Muscle of leg (tissue), 16 donors: ENCODE measurements at places on chromosomes 11 and 22. TPM values are rescaled to one million over a fixed set of nuclear protein-coding genes. Genes with fewer than 3 reads are reported as not detected.

Gene H19
- 14,326 TPM for polyA plus RNA-seq

DNA sequence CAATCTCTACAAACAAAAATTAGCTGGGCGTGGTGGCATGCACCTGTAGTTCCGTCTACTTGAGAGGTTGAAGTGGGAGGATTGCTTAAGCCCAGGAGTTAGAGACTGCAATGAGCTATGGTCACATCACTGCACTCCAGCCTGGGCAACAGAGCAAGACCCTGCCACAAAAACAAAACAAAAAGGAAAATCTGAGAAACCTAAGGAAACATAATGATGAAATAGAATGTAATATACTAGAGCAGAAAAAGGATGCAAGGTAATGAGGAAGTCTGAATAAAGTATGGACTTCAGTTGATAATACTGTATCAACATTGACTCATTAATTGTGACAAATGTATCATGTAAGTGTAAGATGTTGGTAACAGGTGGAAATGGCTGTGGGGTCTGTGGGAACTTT lies 8.1 kb downstream of the NPAS4 start:
- no peak overlapping the region for H3K4me3 ChIP-seq
- peaks cover 4% of the 10 kb centered on the region for H3K36me3 ChIP-seq
- DNase-seq, result no peak
- no peaks in the 10 kb centered on the region for H3K27me3 ChIP-seq
- H3K4me1 ChIP-seq, result no peaks in the 10 kb centered on the region

DNA sequence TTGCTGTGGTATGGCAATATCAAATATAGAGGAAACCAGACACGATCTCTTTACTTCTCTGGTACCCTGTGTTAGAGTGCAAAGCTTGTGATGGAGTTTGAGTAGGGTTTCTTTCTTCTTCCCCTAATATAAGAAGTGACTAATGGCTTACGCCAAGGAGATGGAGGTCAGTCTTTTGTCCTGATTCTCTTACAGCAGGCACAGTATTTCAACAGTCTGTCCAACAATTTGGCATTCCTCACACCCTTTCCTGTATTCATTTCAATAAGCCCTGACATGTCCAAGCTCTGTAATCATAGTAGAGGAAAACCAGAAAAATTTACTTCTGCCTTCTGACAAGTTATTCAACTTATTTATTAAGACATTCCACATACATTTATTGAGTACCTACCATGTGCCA lies 546.2 kb downstream of the TMEM135 start:
- no peak for DNase-seq
- H3K27ac ChIP-seq, result no peak overlapping the region
- H3K36me3 ChIP-seq, result no peaks in the 10 kb centered on the region
- no peak overlapping the region for H3K4me3 ChIP-seq
- no peaks in the 10 kb centered on the region for H3K27me3 ChIP-seq

- no peak within 1 kb of the TSS for H3K27ac ChIP-seq
- H3K4me1 ChIP-seq, result peaks cover 20% of the 10 kb centered on the region
- H3K27me3 ChIP-seq, result peaks cover 50% of the 10 kb centered on the region
- DNase-seq, result no peak
- peak within 1 kb of the TSS; percentile 52 for H3K4me3 ChIP-seq
These were observed at the start of gene GNAZ for GRCh38 chr22:23070418-23071229. Gene GNAZ (plus strand): TSS chr22:23070519. CDS start chr22:23095696, 25,177 bp downstream.

Gene ELFN2
- 1.4 TPM for polyA plus RNA-seq

GRCh38 chr11:115409691-115410220 lies 94.5 kb downstream of the CADM1 start:
- no peak overlapping the region for H3K27ac ChIP-seq
- DNase-seq, result peak; percentile 90
- no peak overlapping the region for H3K4me3 ChIP-seq
- no peaks in the 10 kb centered on the region for H3K27me3 ChIP-seq
- no peaks in the 10 kb centered on the region for H3K36me3 ChIP-seq

DNA sequence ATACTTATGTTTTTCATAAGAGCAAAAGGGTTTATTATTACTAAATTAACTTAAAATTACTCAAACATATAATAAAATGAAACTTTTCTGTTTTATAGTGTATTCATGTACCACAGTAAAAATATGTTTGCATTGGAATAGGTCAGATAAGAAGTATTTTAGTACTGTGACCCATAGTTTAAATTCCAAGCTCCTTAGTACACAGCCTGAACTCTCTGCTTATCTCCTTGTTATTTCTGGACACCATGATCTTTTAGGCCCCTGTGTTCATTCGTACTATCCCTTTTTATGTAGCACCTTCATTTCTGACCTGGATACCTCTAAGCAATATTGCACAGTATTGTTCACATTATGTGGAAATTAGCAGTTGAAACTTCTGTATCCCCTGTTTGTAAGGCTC lies 296.7 kb upstream of the SYN3 start:
- no peaks in the 10 kb centered on the region for H3K36me3 ChIP-seq
- no peak overlapping the region for H3K4me3 ChIP-seq
- H3K27ac ChIP-seq, result no peak overlapping the region
- DNase-seq, result no peak
- no peaks in the 10 kb centered on the region for H3K4me1 ChIP-seq
- no peaks in the 10 kb centered on the region for H3K27me3 ChIP-seq

GRCh38 chr11:95507794-95508193 lies 276.8 kb upstream of the SESN3 start:
- H3K4me1 ChIP-seq, result peaks cover 6% of the 10 kb centered on the region
- no peaks in the 10 kb centered on the region for H3K27me3 ChIP-seq
- H3K36me3 ChIP-seq, result no peaks in the 10 kb centered on the region
- DNase-seq, result no peak
- no peak overlapping the region for H3K4me3 ChIP-seq
- H3K27ac ChIP-seq, result no peak overlapping the region

Gene TMEM151A
- polyA plus RNA-seq, result not detected

DNA sequence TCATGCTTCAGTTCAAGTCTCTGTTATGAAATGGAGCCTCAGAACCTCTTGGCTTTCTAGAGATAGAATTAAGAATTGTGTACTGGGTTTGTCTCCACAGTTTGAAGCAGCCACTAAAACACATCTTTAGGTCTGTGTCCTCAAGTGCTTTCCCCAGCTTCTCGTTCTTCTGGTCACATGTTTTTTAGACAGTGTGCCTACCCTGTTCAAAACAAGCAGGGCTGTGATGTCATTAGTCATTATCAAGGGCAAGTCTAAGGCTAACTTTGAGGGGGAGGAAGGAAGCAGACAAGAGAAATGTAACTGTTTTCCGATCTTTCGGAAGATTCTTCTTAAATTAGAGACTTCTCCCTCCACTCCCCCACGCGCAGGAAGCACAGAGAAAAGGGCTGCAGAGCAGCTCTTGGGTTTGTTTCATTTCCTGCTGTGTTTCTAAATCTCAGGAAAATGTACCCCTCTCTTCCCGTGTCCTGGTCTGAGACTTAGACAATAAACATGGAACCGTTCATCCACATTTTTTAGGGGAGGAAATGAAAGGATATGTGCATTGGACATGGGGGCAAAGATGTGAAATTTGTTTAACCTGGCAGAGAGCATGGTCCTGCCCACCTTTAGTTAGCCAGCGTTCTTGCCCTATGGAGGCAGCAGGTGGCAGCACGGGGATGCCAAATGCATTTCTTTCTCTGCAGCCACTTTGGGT lies 3.1 kb downstream of the AKIP1 start:
- peak; percentile 66 for DNase-seq
- H3K27ac ChIP-seq, result peak overlapping the region; percentile 59
- H3K4me1 ChIP-seq, result peaks cover 38% of the 10 kb centered on the region
- H3K36me3 ChIP-seq, result peaks cover 25% of the 10 kb centered on the region

Gene CARNS1
- polyA plus RNA-seq, result 77.5 TPM

DNA sequence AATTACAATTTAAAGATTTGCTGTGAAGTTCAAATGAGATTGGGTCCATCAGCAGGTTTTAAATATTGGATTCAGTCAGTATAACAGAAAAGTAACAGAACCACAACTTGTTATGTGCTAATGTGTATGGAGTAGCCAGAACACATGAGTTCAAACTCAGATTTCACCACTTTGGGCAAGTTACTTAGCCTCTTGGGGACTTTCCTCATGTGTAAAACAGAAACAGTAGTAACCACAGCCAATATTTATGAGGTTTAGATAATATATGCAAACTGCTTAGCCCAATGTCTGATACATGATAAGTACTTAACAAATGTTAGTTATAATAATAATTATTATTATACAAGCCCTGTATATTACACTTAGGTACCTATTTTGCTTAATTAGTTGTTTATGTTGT lies 21.8 kb upstream of the SLC5A12 start:
- H3K4me1 ChIP-seq, result no peaks in the 10 kb centered on the region
- DNase-seq, result no peak
- no peak overlapping the region for H3K27ac ChIP-seq
- no peaks in the 10 kb centered on the region for H3K36me3 ChIP-seq
- no peaks in the 10 kb centered on the region for H3K27me3 ChIP-seq
- H3K4me3 ChIP-seq, result no peak overlapping the region

DNA sequence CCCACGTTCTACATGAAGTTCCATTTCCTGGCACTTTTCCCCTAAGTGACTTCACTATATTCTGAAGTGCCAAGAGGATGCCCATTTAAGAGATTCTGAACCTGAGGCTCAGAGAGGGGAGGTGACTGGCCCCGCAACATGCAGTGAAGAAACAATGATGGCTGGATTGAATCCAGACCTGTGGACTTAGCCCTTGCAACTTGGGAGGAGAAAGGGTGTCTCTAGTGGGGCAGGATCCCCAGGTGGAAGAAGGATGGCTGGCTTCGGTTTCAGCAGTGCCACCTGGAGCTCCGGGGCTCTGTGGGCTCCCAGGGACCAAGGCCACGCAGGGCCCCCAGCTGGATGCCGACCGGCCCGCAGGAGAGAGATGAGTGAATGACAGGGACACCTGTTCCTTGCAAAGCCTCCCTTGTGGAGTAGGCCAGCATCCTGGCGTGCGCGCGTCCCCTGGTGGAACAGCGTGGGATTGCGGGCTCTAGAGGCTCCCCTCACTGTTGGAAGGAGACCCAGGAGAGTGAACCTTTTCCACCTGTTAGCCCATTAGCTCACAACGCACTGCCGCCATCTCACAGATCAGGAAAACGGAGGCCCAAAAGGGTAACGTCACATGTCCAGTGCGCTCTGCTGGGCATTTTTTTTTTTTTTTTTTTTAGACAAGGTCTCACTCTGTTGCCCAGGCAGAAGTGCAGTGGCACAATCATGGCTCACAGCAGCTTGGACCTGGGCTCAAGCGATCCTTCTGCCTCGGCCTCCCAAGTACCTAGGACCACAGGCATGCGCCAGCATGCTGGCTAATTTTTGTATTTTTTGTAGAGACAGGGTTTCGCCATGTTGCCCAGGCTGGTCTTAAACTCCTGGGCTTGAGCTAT lies 104.7 kb downstream of the KIAA1671 start:
- H3K36me3 ChIP-seq, result no peaks in the 10 kb centered on the region
- no peaks in the 10 kb centered on the region for H3K27me3 ChIP-seq
- peak; percentile 77 for DNase-seq
- no peak overlapping the region for H3K27ac ChIP-seq
- H3K4me3 ChIP-seq, result no peak overlapping the region

- no peaks in the 10 kb centered on the region for H3K36me3 ChIP-seq
- no peak overlapping the region for H3K4me3 ChIP-seq
- no peak overlapping the region for H3K27ac ChIP-seq
- no peak for DNase-seq
- no peaks in the 10 kb centered on the region for H3K4me1 ChIP-seq
These were observed 31.4 kb downstream of the FEZ1 start for GRCh38 chr11:125464666-125465065.

Gene DNAJB7
- 0.29 TPM for polyA plus RNA-seq

- H3K27me3 ChIP-seq, result peaks cover 22% of the 10 kb centered on the region
- H3K36me3 ChIP-seq, result no peaks in the 10 kb centered on the region
- peak overlapping the region; percentile 29 for H3K27ac ChIP-seq
- no peak for DNase-seq
- no peak overlapping the region for H3K4me3 ChIP-seq
These were observed 2.1 kb downstream of the SMIM35 start for GRCh38 chr11:118084656-118085055.

GRCh38 chr11:34546511-34547209 lies 33.1 kb upstream of the ELF5 start:
- H3K36me3 ChIP-seq, result no peaks in the 10 kb centered on the region
- H3K4me1 ChIP-seq, result no peaks in the 10 kb centered on the region
- DNase-seq, result no peak
- no peak overlapping the region for H3K27ac ChIP-seq

DNA sequence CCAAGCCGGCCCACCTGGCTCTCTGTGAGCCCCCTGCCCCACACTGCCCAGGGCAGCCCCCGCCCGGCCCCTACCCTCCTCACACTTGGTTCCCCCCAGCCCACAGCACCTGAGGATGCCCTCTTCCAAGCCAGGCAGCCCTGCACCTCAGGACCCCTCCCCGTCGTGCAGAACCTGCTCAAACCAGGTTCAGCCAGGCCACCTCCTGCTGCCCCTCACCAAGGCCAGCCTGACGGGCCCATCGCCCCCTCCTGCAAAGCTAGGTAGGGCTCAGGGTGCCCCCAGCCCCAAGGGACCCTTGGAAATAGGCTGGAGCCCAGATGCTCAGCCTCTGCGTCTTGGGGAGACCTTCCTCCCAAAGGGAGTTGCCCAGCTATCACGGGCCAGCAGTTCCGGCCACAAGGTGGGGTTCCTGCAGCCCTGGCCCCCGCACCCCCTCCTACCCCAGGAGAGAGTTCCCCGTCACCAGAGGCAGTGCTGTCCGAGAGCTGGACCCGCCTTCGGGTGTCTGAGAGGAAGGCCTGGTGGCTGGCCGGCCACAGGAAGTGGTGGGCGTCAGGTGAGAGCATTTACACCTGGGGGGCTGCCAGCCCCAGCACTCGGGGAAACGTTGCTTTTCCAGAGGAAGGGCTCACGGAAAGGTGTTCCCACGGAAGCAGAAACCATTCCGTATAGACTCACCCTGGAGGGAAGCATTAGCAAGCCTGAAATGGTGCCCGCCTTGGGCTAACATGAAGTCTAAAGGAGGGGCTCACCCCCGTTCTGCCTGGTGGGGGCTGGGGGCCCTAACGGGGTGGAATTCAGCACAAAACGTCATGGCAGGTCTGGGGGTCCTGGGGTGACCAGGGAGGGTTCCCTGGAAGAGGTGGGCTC lies 3.2 kb upstream of the SYT8 start:
- no peak overlapping the region for H3K27ac ChIP-seq
- peaks cover 81% of the 10 kb centered on the region for H3K4me1 ChIP-seq
- no peak overlapping the region for H3K4me3 ChIP-seq
- H3K27me3 ChIP-seq, result peaks cover 2% of the 10 kb centered on the region
- H3K36me3 ChIP-seq, result no peaks in the 10 kb centered on the region

DNA sequence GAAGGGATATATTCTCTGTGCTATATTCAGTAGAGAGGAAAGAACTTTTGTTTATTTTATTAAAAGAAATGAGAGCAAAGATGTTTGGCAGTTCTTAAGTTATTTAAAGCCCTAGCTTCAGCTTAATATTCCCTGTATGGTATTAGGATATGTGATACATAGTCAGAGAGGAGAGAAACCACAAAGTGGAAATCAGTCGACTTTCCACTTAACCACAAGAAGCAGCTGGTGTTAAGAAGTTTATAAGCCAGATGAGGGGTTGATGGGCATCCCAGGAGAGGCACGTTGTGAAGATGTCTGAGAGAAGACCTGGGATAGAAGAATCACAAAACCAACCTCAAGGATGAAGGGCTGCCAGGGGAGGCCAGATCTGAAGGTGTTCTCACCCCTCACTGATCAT lies 23.3 kb upstream of the PHF21B start:
- DNase-seq, result no peak
- no peaks in the 10 kb centered on the region for H3K4me1 ChIP-seq
- H3K27ac ChIP-seq, result no peak overlapping the region
- no peak overlapping the region for H3K4me3 ChIP-seq

Gene TMPRSS5
- 2.2 TPM for polyA plus RNA-seq

Gene SCGB1A1
- not detected for polyA plus RNA-seq
